Astrocyte of the spinal cord (primary cell): ENCODE measurements at places on chromosomes 2 and 18.

DNA sequence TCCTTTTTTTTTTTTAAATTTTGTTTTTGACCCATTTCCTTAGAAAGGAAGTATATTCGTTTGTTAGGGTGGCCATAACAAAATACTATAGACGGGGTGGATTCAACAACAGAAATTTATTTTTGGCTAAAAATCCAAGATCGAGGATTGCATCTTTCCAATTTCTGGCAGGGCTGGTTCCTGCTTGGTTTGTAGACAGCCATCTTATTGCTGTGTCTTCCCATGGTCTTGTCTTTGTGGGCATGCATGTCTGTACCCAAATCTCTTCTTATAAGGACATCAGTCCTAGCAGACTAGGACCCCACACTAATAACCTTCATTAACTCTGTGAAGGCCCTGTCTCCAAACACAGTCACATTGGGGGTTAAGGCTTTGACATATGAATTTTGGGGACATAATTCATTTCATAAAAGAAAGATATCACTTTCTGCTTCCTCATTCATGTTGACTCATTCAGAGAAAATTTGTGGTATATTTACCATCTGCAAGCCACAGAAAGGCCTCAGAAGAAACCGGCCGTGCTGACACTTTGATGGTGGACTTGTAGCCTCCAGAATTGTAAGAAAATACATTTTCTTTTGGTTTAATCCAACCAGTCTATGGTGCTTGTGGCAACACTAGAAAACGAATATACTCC lies 262.1 kb downstream of the LPIN1 start:
- DNase-seq, result peak; percentile 71

GRCh38 chr2:76268484-76268883 lies 557.8 kb upstream of the GCFC2 start:
- DNase-seq, result no peak

DNA sequence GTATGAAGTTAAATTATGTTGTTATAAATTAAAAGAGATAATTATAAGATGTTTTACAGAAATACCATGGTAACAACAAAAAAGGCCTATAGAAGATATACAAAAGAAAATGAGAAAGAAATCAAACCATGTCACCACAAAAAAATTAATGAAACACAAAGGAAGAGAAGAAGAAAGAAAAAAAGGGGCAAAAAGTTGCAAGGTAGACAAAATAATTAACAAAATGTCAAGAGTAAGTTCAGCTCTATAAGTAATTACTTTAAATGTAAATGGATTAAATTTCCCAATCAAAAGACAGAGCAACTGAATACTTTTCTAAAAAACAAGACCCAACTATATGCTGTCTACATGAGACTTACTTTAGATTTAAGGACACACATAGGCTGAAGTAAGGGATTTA lies 378.4 kb upstream of the FSHR start:
- DNase-seq, result no peak

GRCh38 chr2:46873604-46874068 lies 42.0 kb downstream of the MCFD2 start:
- DNase-seq, result peak; percentile 96

- no peak for DNase-seq
Measured at GRCh38 chr2:51997571-51997970, 965.6 kb upstream of the NRXN1 start.

- peak; percentile 42 for DNase-seq
Measured at GRCh38 chr2:225993430-225993829, 593.9 kb downstream of the NYAP2 start.

- no peak for DNase-seq
Measured at GRCh38 chr2:128380961-128381938, 62.6 kb upstream of the HS6ST1 start.

GRCh38 chr2:85019121-85019520 lies 48.2 kb downstream of the KCMF1 start:
- no peak for DNase-seq

DNA sequence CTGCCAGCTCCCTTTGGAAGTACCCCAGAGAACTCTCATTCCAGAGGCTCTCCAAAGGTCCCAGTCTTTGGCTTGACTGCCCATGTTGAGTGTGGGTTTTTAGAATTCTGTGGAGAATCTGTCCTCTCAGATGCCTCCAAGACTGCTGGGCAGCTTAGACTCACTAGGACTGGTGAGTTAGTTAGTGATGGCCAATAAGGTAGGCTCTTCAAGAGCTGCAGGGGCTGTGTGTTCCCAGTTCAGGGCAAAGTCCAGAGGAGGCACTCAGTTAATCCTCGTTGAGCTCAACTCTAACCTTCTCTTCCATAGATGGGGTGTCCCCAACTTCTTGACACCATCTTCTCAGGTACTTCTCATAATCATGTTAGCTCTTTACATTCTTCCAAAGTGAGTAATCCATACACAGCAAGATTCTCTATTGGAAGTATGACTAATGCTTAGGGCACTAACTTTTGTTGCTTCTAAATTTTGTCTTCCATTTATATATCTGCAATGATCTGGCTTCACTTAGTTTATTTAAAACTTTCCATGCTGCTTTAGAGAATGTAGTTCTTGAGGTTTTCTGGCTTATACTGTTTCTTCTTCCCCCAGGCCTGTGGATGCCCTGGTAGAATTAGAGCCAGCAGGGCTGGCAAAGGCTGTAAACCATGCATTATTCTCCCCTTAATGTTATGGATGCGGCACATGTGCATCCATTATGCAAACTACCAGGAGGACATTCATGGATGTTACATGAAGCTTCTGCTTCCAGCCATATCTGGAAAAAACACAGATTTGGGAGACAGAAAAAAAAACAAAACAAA lies 88.9 kb downstream of the POLE4 start:
- peak; percentile 70 for DNase-seq

- no peak for DNase-seq
Measured at GRCh38 chr2:118257696-118258095, 169.4 kb downstream of the INSIG2 start.

- no peak for DNase-seq
Measured at GRCh38 chr18:59938676-59939075, 38.9 kb downstream of the PMAIP1 start.

- peak; percentile 90 for DNase-seq
Measured at GRCh38 chr18:23377669-23378301, 75.3 kb upstream of the RIOK3 start.

DNA sequence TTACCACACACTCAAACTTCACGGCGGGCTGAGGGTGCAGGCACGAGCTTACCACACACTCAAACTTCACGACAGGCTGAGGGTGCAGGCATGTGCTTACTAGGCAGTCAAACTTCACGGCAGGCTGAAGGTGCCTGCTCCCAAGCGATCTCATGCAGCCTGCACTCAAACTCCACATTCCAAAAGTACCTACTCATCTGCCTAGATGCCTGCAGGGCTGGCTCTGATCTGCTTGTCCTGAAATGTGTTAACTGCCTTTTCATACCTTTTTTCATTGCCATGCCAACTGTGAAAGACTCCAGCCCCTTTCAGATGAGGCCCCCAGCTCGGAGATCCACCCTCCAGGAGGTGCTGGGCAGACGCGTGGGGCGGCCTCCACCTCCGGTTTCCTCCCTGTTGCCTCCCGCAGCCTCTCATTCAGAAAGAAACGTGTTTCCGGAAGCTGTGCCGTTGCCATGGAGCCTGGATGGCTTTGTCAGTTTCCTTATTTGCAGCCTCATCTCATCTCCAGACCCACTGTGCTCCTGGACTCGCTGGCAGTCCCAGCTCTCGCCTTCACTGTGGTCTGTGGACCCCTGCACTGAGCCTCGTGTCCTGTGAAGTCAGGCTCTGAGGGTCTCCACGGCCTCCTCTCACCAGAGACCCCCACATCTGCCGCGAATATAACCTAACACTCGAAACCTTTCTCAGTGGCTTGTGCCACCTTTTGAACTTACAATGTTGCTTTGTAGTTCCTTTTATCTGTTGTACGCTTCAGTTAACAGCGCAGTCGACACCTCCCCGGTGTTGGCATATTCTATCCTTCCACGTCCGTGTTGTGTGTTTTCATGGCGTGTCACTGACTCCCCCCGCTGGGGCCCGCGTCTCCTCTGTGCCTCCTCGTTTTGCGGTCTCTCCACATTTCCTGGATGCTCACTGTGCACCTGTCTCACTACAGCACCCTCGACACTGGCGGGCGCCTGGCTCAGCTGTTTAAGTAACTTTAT lies 106.1 kb upstream of the ALKAL2 start:
- DNase-seq, result peak; percentile 65

DNA sequence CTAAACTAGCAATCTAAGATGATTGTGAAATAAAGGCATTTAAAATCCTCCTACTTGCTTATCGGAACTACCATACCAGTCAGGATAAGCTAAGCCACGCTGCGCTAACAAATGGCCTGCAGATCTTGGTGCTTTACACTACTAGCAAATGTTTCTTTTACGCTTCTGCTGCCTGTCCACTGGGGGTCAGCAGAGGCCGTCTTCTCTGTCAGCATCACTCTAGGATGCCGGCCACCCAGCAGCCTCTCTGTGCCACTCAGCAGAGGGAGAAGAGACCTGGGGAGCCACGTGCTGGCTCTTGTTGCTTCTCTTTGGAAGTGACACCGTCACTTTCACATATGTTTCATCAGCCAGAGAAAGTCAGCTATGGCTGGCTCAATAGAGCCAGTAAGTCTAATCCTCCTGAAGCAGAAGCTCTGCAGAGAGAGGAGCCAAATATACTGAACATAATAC lies 36.6 kb downstream of the COPS8 start:
- DNase-seq, result peak; percentile 79

- peak; percentile 78 for DNase-seq
Measured at GRCh38 chr2:1219901-1220573, 193.2 kb upstream of the TPO start.

DNA sequence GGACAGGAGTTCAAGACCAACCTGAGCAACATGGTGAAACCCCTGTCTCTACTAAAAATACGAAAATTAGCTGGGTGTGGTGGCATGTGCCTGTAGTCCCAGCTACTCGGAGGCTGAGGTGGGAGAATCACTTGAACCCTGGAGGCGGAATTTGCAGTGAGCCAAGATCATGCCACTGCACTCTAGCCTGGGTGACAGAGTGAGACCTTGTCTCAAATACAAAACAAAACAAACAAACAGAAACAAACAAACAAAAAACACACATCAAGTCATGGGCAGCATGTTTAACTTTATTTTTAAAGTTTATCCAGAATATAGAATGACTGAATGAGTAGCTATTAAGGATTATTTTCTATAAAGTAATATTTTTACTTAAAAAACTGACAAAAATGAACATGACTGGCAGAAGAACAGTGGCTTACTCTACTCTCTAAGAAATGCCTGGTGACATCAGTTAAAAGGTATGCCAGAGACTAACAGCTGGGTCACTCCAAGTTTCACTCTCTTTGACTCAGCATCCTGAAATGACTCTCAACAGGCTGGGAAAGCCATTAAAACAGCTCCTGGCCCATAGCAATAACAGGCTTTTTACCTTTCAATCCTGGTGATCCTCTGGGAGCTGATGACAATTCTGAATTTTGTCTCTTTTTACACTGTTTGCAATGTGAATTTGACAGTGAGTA lies 281.6 kb upstream of the STON1 start:
- DNase-seq, result peak; percentile 89

DNA sequence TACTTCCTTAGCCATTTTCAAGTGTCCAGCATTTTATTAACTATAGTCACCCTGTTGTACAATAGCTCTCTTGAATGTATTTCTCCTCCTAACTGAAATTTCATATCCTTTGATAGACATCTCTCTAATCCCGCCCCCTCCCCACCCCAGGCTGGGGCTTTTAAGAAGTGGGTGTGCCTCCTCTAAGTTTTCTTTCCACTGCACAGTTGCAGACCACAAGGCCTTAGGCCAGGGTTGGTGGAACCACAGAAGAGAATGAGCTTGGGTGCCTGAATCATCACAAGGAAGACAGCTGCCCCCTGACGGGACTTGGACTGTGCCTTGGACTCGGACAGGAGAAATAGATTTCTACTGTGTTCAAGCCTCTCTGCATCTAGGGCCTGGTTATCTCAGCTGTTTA lies 193.4 kb downstream of the HAUS1 start:
- peak; percentile 19 for DNase-seq

DNA sequence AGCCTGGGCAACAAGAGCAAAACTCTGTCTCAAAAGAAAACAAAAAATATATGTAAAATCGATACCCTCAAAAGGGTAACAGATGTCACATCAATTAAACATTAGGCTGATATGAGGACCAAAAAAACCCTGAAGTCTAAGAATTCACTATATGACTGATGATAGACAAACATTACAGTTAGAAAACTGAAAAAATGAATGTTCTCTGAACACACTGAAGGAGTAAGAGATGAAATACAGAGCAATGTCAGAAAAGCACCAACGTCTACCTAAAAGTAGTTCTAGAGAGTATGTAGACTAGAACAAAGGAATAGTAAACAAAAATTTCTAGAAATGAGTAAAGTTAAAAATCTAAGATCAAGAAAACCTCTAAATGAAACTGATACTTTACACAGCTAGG lies 81.9 kb downstream of the SLC66A3 start:
- no peak for DNase-seq

DNA sequence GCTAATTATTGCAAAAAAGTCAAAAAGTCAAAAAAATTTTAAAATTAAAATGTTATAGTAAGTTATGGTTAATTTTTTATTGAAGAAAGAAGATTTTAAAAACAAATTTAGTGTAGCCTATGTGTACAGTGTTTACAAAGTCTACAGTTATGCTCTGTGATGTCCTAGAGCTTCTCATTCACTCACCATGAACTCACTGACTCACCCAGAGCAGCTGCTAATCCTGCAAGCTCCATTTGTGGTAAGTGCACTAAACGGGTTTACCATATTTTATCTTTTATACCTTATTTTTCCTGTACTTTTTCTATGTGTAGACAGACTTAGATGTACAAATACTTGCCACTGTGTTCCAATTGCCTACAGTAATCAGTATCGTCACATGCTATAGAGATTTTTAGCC lies 788.2 kb downstream of the DSC3 start:
- no peak for DNase-seq

DNA sequence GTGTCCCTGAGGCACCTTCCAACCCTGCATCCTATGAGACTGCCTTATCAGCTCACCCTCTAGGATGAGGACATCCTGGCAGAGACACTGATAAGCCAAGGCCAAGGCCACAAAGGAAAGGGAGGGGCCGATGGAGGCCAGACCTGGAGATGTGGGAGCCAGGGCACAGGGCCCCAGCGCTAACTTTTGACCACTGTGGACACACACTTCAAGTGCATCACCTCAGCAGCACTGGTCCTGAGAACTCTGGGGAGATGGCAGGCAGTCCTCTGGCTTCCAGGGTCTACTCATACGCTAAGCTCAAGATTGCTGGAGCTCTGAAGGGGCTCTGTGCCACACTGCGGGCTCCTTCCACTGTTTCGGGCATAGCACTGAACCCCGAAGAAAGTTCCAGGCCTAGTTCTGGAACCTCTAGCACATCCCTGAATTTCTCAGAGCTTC lies 100.2 kb upstream of the ID2 start:
- DNase-seq, result no peak

GRCh38 chr2:133415210-133415876 lies 152.9 kb downstream of the NCKAP5 start:
- DNase-seq, result no peak
